ENCODE measurements at places on chromosomes 1 and 21. TPM values are rescaled to one million over a fixed set of nuclear protein-coding genes. Genes with fewer than 3 reads are reported as not detected.

Gene FAF1
- 93.8 TPM for total RNA-seq

Gene HTR1D
- not detected for total RNA-seq

Gene UQCRHL
- total RNA-seq, result 1.9 TPM

Gene MATN1
- 0.25 TPM for total RNA-seq

Gene CYP4X1
- 3.3 TPM for total RNA-seq
